Fibroblast of skin of right quadriceps (primary cell): ENCODE measurements at places on chromosomes 3 and 15.

DNA sequence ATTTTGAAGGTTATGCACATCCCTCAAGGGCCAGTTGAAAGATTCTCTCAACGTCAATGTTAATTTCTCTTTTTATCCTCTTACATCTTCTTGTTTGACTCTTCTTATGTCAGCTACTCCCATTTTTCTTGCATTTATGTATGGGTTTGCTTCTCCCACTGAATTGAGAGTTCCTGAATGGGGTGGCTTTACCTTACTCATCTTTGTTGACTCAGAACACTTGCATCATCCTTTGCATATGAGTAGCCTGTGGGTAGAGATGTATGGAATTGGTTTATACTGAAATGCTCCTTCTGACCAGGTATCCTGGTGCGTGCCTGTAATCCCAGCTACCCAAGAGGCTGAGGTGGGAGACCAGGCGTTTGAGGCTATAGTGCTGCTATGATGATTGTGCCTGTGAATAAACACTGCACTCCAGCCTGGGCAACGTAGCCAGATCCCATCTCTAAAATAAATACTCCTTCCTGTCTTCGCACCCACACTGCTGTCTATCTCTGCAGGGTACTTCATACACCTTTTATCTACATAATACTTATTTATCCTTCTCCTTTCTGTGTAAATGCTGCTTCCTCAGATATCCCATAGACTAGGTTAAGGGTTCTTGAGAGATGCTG, 123.6 kb upstream of the DPH6 start:
- peak; percentile 37 for DNase-seq

GRCh38 chr3:46202535-46202934, 5.6 kb downstream of the CCR1 start:
- DNase-seq, result no peak

- DNase-seq, result no peak
Measured at GRCh38 chr3:124653797-124654469, 76.3 kb upstream of the UMPS start.

DNA sequence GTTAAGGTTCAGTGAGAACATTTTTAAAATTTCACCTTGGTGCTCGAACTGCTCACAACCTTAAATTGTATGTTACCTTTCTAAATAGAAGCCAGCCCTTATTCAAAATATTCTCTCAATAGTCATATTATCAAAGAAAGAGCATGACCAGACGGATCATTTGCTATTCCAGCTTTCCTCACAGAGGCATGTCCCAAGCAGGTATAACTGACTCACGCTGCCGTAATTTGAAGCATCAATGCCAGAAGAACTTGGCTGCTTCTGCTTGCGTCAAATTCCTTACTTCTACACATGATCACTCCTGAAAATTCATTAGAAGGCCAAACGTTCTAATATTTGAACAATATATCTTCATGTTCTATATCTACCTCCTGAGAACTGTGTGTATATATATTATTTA, 69.5 kb upstream of the VGLL4 start:
- DNase-seq, result no peak

DNA sequence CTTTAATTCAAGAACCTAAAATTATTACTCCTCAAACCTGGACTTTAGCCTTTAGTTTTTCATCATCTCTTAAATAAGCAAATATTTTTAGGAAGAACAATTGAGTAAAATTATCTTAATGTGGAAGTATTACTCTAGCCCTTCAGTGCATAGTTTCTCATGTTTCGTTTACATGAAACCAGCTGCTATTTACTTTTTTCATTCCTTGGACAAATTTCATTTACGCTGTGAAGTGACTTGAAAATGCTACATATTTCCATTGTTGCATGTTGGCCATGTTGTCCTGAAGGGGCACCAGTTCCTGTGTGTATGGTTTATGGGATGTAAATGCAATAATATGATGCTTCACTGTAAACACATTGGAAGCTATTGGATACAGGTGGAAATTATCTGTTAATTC, 49.9 kb downstream of the SLC25A26 start:
- DNase-seq, result no peak

GRCh38 chr15:41336549-41336948, 3.9 kb downstream of the NUSAP1 start:
- no peak for DNase-seq

GRCh38 chr3:19432669-19433068, 284.4 kb downstream of the KCNH8 start:
- no peak for DNase-seq

DNA sequence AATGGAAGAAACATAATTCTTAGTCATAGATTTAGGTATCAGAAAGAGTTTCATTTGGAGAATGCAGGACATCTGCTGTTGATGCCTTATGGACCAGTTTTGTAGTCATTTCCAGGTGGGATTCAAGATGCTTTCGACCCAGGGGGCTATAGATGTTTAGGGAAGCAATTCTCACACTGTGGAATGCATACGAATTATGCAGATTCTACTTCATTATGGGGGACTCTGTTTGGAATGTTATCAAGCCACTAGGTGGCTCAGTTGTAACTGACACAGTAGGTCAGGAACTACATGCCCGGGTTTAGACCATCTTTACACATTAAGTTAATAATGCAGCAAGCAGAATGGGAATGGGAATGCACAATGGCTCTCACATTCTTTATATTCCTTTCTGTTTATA, 1359.8 kb downstream of the ZPLD1 start:
- no peak for DNase-seq

DNA sequence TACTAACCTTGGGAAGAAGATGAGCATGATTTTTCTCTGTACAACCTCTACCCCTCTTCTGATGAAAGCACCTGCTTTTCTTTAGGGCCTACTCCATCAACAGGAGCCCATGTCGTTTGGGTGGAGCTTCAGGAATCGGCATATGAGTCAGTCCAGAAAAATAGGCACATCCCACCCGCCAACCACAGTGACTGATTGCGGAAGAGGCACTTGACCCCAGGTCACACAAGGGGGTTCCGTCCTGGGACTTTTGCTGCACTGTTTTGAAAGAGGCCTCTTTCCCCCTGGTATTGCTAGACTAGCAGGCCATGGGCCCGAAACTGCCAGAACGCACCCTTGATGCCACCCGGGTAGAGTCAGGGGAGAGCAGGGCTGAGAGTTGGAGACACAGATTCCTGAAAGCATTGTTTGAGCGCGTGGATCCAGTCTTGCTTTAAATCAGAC, 19.3 kb upstream of the NRROS start:
- no peak for DNase-seq

DNA sequence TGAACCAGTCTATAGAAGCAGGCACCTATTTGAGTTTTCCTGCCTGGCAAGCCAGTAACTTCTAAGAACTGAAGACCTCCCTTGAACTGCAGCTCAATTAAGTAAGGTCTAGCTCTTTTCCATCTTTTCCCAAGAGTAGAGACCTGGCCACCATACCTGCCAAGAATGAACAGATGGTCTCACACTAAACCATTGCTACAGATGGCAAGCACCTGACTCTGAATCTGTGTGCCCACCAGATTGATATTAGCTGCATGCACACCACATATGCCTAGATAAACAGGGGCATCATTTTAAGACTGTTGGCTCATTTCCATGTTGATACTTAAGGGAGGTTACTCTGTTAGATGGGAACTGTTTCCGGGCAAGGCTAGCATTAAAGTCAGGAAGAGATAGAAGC, 34.8 kb upstream of the GSK3B start:
- no peak for DNase-seq

GRCh38 chr3:71210257-71211007, 373.1 kb downstream of the FOXP1 start:
- DNase-seq, result peak; percentile 46

GRCh38 chr3:60147249-60147950, 1097.6 kb upstream of the CFAP20DC start:
- no peak for DNase-seq

GRCh38 chr15:97817276-97817890, 143.1 kb upstream of the ARRDC4 start:
- no peak for DNase-seq

DNA sequence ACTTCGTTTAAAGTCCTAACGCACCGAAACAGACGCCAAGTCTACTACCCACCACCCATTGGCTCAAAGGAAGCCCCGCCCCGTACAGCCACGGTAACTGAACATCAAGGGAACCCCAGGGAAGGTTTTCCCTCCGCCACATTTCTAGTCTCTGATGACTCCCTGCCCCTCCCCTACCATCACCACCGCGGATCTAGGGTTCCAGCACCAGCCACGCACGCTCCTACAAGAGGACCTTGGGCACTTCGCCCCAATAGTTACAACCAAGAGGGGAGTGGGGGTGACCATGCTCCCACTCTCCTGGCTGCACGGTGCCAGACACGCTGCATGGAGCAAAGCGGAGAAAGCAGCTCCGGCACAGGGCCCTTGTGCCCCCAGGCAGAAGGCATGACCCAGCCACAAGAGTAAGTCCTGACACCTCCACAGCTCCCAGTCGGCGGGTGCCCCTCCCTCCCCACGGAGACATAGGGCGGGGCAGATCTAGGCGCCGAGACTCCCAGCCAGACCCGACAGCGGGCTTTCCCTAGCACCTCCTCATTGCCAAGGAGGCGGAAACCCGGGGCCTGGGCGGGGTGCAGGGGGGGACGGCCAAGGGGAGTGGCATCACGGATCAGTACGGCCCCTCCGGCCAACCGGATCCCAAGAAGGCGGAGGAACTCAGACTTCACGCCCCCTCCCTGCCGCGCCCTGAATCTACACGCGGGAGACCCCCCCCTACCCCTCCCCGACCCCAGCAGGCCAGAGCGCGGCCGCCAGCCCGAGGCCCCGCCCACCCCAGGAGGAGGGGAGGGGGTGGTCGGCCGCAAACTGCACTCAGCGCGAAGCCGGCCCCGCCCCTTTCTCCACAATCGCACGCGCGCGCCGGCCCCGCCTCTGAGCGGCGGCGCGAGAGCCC, 936 bp downstream of the SIN3A start:
- DNase-seq, result peak; percentile 98

- no peak for DNase-seq
Measured at GRCh38 chr3:48552111-48552951, 4.3 kb downstream of the PFKFB4 start.

- DNase-seq, result no peak
Measured at GRCh38 chr3:177224414-177224813, 27.1 kb upstream of the TBL1XR1 start.

- DNase-seq, result no peak
Measured at GRCh38 chr3:119240101-119240590, 532 bp downstream of the B4GALT4 start.

- DNase-seq, result no peak
Measured at GRCh38 chr3:127143172-127143571, 49.8 kb upstream of the PRR23E start.

DNA sequence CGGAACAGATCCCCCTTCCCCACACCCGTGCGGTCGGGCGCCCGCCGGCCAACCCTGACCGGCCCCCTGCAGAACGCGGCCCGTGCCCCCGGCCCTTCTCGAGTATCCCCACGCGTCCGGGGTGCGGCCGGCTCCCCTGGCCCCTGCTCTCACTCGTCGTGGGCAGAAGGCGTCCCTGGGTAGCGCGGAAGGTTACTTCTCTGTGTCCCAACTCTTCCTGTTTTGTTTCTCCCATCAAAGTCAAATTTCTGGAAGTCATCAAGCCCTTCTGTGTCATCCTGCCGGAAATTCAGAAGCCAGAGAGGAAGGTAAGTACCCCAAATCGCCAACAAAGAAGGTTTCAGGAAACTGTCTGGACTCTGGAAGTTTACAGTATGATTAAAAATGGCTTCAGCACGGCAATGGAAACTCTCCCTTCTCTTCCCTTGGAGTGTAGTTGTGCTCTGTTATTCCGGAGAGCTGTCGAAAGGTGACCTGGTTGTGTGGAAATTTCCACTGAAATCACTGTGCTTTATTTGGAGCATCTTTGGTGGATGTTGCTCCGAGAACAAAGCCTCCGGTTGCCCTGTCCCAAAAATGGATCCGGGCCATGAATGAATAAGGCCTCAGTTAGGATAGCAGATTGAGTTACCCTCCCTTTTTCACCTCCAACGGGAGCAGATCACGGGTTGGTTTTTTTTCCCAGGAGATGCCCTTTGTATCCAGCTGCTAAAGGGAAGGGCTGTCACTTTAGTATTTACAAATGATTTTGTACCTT, 536 bp downstream of the SEC61A1 start:
- DNase-seq, result no peak

DNA sequence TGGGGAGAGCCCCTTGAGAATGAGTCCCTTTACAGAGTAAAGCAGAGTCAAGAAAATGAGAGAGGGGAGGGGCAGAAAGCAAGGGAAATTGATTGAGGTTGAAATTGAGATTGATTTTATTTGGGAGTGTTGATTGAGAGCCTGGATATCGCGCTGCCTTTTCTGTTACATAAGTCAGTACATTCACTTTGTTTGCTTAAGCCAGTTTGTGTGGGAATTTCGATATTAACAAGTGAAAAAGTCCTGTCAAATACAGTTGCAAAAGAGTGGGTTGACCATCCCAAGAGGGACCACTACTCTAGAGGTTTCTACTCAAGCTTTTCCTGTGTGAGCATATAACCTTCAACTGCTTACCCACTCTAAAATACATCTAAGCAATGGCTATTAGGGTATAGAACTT, 331.4 kb upstream of the AZI2 start:
- DNase-seq, result no peak

- DNase-seq, result peak; percentile 48
Measured at GRCh38 chr3:71478568-71478967, 105.0 kb downstream of the FOXP1 start.

DNA sequence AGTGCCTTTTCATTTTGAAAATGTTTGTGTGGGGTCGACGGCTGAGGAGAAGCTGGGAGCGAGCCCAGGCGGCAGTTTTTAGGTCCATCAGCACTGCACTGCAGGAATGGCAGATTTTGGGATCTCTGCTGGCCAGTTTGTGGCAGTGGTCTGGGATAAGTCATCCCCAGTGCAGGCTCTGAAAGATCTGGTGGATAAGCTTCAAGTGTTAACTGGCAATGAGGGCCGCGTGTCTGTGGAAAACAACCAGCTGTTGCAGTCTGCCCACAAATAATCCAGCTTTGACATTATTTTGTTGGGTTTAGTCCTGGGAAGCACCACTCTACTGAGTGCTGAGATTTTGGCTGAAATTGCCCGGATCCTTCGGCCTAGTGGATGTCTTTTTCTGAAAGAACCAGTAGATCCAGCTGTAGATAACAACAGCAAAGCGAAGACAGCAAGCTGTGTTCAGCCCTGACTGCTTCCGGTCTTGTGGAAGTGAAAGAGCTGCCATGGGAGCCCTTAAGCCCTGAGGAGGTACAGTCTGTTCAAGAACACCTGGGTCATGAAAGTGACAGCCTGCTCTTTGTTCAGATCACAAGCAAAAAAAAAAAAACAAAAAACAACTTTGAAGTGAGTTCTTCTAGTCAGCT, 13.1 kb upstream of the ANP32A start:
- DNase-seq, result no peak

- no peak for DNase-seq
Measured at GRCh38 chr3:194476784-194477183, 10.0 kb downstream of the ATP13A3 start.

DNA sequence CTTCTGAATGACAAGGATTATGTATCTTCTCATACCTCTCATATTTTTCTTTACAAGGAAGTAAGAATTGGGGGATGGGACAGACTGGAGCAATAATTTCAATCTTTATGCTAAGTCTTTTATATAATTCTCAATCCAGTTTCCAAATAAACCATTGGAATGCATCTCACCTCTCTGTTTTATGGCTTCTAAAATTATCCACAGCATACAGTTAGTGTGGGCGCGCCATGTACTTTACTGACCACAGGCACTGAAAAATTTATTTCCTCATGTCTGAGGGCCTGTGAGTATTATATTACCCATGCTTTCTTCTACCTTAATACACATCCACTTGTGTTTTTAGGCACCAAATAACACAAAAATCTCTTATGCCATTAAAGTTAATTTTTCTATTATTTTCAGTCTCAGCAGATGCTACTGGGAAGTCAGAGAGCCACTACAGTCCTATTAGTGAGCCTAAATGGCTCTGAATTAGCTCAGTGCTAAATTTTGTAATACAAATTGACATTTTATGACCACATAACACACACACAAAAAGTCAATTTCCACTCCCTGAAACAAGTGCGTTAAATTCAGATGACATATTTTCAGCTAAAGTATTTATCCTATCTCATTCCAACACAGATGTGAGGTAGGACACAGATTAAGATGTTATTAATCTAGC, 39.3 kb downstream of the SLITRK3 start:
- DNase-seq, result no peak
